ENCODE measurements at places on chromosomes 13 and 19.

- no peak for DNase-seq
Measured at GRCh38 chr19:14530005-14530348, 583 bp downstream of the TECR start.

DNA sequence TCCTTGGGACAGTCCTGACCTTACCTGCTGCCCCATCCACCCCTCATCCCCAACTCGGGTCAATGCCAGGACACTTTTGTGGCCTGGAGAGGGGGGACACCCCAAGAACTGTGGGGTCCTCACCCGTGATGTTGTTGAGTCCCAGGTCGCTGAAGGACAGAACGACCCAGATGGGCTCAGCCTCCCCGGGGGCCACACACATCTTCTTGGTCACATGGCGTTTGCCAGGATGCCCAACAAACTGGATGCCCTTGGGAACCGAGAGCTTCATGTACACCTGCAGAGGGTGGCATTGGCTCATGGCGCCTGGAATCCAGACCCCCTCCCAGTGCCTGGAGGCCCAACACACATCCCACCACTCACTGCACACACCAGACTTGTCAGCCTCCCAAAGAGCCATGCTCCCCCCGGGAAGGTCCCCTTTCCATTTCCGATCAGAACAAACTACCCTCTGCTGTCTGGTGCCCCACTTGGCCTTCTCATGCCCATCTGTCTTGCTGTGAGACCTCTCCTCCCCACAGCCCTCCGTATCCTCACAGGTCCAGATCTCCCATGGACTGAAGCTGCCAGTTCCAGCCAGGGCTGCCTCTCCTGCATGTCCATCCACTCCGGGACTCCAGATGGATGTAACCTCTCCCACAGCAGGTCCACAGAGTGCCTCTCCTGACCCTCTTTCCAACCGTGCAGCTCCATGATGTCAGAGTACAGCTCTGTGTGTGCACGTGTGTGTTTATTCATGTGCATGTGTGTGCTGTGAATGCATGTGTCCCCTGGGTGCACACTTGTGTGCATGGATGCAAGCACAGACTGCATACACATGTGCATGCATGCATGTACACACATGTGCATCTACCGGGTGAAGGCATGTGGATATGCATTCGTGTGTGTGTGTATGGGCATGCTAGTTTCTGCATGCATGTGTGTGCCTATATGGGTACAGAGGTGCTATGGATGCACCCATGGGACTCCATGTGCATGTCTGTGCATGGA is 58.4 kb downstream of the F2RL3 start:
- no peak for DNase-seq

DNA sequence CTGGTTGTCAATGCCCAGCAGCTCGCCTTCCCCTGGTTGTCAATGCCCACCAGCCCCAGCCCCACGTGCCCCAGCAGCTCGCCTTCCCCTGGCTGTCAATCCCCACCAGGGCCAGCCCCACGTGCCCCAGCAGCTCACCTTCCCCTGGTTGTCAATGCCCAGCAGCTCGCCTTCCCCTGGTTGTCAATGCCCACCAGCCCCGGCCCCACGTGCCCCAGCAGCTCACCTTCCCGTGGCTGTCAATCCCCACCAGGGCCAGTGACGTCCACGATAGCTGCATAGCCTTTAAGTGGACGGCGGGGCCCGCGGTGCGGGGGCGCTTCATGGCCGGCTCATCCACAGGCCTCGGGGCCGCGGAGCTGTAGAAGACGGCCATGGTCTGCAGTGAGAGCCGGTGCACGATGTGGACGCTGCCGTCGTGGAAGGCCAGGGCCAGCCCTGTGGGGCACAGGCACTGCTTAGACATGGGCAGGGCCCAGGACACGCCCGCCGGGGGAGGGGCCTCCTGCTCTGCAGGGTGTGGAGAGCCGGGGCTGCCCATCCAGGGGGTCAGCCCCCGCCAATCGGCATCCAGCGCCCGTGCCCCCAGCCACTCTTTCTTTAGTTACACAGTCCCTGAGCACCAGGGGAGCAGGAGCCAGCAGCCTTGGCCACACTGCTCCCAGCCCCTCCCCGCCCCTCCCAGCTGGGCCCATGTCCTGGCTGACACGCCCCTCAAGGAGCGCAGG is 13.1 kb downstream of the MED16 start:
- DNase-seq, result no peak

- DNase-seq, result no peak
Measured at GRCh38 chr13:99572131-99572530, 70.9 kb downstream of the TM9SF2 start.

DNA sequence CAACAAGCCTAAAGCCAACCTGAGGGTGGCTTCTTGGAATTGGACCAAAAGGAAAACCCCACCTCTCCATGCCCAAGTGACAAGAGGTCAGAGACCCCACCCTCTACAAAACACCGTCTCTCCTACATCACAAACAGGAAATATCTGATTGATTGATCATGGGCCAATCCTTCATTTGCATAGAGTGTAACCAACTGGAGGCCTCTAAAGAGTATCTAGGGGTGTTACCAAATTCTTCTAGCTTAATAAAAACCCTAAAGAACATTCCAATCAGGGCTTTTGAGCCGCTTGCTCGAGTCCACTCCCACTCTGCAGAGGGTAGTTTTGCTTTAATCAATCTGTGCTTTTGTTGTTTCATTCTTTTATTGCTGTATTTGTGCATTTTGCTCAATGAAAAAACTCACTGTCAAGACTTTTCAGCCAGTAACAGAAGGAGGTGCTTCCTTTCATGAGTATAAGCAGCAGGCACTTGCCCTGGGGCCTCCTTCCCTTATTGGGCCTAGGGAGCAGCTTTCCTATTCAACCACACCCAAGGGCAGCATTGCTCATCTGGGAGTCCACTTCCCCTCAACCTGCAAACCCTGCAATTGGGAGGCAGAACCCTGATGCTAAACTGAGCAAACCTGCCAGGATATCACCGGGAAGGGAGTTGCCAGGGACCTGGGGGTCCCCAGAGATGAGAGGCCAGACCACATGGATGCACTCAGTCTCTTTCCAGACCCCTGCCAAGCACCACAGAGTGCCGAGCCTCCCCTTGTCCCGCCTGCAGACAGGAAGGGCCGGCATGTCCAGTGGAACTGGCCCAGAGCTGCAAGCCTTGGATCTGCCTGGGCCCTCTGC is 154.3 kb upstream of the VSTM2B start:
- DNase-seq, result no peak

DNA sequence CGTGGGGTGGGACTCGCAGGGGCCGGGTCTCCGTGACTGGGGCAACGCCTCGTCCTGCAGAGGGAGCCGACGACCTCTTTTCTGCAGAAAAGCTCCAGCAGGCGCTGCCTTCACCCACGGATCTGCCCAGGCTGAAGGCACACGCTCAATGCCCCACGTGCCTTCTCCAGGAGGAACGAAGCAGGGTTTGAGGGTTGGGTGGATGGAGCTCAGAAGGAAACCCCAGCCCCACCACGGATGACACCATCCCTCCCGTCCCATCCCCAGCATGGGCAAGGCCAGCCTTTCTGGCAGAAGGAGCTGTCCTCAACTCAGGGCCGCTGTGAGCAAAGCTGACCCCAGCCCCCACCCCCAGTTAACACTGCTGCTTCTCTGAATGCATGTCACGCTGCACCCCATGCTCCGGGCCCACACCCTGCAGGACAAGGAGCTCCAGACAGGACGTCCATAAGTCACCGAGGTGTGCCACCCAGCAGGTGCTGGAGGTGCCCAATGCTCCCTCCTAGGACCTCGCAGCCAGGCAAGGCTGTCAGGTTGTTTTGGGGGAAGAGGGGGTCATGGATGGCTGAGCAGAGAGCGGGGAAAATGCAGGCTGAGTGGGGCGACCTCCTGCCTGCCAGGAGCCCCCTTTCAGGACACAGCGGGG is 7.4 kb downstream of the C19orf25 start:
- no peak for DNase-seq

DNA sequence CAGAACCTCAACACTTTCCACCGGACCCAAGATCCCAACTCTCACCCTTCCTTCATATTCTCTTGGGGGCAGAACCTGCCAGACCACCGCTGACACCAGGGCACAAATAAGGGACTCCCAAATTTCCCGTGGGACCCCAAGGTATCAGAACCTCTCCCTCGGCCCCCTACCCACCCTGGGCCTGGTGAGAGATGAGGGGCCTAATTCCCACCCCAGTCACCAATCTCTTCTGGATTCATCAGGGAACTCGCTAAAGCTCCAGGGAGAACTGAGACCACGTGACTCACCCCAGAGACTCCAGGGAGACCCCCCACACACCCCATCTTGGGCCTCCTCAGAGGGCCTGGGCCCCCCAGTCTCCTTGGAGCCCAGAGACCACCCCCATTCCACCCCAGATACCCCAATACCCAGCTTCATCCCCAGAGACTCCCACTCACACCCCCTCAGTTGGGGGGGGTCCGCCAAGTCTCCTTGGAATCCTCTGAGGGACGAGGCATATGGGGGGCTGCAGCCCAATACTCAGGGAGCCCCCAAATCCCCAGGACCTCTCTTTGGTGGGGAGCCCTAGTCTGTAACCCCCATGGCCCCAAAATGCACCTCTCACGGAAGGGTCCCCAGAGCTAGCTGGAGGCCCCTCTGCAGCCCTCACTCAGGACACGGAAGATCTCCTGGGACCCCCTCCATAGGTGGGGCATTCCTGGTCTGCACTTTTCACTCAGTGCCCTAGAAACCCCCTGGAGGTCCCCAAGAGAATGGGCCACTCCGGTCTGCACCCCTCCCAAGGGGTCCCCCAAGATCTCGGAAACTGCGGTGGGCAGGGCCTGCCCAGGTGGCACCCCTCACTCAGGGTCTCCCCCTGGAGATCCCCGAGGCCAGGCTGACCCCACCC is 1.6 kb downstream of the LMNB2 start:
- no peak for DNase-seq

DNA sequence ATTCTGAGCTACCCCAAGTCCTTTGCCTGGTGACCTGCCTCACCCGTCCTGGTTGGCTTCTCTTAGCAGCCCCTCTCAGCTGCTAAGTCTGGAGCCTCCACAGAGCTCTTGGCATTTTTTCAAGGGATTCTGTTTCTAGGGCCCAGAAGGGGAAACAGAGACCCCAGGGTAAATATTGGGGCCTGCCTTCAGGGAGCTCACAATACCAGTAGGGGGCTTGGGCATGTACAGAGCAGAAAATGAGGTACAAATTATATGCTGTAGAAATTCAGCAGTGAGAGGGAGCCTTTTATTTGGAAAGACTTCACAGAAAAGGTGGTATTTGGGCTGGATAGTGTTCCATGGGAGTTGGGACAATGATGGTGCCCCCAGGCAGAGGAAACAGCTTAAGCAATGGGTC is 3.7 kb downstream of the SAMD4B start:
- no peak for DNase-seq

- DNase-seq, result no peak
Measured at GRCh38 chr13:114032126-114032799, 58.4 kb upstream of the C13orf46 start.

GRCh38 chr13:106819413-106820180 is 251.7 kb upstream of the ARGLU1 start:
- DNase-seq, result no peak

DNA sequence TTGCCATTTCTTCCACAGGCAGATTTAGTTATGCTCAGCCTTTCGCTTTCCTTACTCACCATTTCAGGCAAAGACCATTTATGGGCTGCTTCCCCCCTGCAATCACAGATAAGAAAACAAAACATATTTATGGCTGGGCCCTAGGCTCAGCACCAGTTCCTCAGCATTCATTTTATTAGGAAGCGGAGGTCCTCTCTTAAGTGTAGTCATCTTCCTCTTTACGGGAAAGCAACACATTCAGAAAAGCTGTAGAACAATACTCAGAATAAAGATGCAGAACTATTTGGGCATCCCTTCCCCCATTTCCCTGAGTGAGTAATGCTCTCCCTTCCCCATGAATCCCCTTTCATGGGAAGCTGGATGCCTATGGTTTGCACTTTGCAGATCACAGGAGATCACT is 27.9 kb downstream of the FLT1 start:
- no peak for DNase-seq
